ENCODE measurements at places on chromosomes 2 and 18.
A peak's percentile ranks its signal among the peaks of the same experiment; 100 is the strongest.

DNA sequence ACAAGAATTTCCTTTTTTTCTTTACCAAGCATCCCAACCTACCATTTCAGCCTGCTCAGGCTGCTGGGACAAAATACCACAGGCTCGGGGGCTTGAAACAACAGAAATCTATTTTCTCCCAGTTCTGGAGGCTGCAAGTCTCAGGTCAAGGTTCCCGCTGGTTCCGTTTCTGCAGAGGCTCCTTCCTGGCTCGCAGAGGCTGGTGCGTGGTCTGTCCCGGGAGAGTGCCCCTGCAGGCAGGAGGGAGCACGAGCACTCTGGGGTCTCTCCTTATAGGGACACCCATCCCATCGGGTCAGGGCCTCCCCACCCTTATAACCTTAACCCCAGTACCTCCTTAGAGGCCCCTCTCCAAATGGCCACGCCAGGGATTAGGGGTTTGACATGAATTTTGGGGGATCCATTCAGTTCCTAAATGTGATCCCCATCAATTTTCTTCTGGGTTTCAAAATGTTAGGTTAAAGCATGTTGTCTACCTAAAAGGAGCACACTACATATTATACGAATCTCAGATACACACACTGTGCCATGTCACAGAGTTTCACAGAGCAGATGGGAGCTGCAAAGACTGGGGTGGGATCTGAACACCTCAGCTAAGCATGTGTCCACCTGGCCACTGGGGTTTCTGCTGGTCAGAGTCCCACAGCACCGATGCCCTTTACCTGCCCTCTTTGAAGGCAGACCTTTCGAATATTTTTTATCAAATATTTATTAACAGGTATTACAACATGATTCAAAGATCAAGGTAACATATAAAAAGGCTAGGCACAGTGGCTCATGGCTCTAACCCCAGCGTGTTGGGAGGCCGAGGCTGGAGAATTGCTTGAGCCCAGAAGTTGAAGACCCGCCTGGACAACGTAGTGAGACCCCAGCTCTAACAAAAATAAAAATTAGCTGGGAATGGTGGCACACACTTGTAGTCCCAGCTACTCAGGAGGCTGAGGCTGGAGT, 17.6 kb upstream of the ADI1 start:
- no peak for DNase-seq

- peak; percentile 54 for DNase-seq
Measured at GRCh38 chr18:2906704-2907549, 60.1 kb downstream of the EMILIN2 start.

DNA sequence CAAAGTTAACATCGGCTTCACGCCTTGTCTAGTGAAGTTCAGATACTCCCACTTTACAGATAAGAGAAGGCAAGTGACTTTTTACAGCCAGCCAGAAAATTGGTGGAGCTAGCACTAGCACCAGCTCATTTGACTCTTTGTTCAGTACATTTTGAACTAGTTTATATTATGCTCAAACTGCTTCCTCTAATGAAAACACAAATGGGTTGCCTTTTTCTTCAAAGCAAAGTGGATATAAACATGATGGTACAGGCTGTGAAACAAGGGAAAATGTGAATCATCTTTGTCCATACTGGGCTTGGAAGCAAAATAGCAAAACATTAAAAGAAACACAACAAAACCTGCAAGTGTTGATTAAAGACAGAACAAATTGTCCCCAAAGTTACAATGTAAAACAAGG, 99.6 kb upstream of the LHCGR start:
- no peak for DNase-seq

DNA sequence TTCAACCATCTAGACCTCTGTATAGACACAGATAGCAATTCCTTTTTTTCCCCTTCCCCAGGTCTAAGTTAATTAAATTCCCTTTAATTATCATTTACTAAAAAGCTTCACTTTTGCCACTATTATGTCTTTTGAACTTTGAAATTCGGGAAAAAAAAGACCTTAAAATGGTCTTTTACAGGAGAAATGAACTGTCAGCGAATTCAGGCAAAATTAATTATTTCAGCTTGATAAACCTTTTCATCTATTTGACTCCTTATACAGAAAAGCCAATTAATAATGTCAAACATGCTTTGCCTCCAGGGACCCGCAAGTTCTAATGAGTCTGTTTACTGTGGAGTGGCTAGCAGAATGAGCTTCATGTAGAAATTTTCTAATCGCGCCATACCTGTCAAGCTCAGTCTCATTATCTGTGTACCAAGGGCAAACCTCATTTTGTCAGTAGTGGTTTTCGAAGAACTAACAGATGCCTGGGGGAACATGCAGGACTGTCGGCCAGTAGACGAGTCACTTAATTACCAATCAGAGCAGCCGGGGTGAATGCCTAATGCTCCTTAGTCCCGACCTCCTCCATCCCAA, 287.7 kb downstream of the INSIG2 start:
- DNase-seq: no peak

DNA sequence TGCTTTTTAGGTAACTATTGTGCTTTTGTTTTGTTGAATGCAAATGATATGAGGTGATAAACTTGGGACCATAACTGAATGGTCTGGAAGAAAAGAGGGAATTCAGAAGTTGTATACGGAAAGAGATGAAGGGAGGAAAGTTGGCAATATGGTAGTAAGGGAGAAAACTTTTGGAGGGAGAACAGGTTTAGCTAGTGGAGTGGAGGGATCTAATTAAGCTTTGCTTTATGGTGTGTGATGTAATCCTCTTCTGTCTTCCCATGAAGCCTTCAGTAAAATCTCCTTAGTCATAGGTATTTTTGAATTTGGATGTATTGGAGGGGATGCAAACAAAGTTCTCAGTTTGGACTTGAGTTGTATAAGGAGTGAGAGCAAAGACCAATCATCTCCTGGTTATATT, 20.2 kb upstream of the RAB10 start:
- DNase-seq: no peak

All from stimulated activated CD4-positive, alpha-beta T cell treated with anti-CD3 and anti-CD28 coated beads, Interleukin-4, amount 100 ng/mL, for 1 hour (primary cell).